NCI-H1436 treated with DMSO at 0.1 percent for 48 hours (cell line): ENCODE measurements at places on chromosomes 5 and 9.

DNA sequence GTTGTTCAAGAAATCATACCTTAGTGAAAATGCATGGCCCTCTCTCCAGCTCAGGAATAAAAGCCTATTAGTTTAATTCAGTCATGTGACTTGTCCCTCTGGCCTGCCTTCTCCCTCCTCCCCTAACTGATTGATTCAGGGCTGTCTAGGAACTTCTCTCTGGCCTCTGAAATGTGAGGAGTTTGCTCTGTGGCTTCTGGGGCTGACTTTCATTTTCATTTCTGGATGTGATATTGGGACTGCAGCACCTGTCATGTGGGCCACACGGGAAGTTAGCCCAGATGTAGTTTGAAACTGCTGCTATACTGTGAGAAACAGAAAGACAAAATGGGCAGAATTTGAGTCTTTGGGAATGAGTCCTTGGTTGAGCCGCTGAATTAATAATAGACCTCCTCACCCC is 44.8 kb downstream of the PARP8 start:
- no peak for DNase-seq

DNA sequence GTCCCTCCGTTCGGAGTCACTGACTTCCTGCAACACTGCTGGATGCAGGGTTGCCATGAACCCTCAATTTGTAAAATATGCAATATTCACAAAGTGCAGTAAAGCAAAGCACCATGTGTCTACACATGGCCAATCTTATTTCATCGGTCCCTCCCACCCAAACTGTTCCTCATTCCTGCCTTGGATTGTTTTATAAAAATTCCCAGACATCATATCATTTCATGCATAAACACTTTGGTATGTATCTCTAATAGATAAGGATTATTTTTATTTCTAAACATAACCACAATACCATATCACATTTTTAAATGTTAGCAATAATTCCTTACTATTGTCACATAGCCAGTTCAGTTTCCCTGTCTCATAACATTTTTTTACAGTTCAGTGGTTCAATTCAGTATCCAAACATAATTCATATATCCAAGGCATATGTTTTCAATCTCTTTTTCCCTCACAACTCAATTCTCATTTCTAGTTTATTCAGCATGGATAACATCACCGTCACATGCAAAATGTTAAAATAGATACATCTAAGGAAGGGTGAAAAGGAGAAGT is 82.0 kb upstream of the PCAT7 start:
- DNase-seq, result no peak

- DNase-seq, result no peak
Measured at GRCh38 chr9:120716483-120716882, 2.2 kb upstream of the MEGF9 start.

GRCh38 chr5:180135128-180135955 is 63.8 kb upstream of the RNF130 start:
- DNase-seq, result no peak

DNA sequence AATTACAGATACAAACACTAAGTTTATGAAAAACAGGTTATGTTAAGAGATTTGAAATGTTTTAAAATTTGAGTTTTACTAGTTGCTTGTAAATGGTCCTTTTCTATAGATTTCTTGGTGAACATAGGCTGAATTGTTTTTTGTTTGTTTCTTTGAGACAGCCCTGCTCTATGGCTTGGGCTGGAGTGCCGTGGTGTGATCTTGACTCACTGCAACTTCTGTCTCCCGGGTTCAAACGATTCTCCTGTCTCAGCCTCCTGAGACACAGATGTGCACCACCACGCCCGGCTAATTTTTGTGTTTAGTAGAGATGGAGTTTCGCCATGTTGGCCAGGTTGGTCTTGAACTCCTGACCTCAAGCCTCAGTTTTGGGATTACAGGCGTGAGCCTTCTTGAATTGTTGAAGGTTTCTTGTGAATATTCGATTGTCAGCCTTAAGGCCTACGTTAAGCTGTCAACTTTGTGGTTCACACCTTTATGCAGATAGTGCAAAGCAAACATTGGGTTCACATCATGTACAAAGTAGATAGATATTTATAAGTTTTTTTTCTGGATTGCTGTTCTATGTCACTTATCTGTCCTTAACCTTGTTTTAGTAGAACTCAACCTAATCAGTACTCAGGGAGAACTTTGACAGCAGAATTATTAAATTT is 26.2 kb downstream of the UHRF2 start:
- no peak for DNase-seq

DNA sequence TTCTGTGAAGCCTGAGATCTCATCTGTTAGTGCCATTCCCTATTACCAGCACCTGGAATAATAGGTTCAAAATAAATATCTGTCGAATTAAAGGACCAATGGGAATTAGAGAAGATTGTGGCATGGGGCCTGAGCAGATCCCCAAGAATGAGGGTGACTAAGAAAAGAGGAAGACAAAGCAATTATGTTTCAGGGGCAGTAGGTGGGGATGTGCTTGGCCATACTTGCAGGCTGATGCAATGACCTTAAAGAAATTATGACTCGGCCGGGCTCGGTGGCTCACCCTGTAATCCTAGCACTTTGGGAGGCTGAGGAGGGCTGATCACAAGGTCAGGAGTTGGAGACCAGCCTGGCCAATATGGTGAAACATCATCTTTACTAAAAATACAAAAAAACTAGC is 562.8 kb downstream of the PTPRD start:
- no peak for DNase-seq

- DNase-seq, result no peak
Measured at GRCh38 chr5:127517110-127517479, 345 bp upstream of the PRRC1 start.

DNA sequence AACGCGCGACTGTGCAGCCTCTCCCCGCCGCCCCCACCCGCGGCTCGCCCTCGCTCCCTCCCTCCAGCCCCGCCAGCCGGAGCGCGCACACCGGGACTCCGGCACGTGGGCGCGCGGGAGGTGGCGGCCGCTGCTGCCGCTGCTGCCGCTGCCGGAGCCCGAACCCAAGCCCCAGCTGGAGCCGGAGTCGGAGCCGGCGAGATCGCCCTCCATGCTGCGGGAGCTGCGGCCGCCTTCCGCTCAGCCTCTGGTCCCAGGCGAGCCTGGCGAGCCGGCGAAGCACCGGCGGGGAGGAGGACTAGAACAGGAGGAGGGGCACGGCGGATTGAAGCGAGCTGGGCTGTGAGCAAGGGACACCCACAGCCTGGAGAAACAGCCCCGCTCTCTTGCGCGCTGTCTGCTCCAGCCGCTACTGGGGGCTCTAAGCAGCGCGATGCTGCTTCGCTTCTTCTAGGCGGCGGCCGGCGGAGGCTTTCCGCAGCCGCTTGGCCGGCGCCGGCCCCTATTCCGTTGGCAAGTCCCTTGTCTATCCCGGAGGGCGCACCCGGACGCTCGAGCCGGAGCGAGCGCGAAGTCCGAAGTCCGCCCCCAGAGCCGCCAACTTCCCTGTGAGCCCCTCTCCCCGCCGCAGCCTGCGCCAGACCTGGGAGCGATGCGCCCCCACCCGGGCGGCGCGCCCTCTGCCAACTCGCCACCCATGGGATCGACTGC is 598.7 kb upstream of the SGCD start:
- no peak for DNase-seq
